ENCODE measurements at places on chromosomes 3 and 15.

- no peak for DNase-seq
Observed at GRCh38 chr3:131038326-131038725, 11.6 kb downstream of the NEK11 start.

- no peak for DNase-seq
Observed at GRCh38 chr3:52289338-52289746, 1.7 kb downstream of the GLYCTK start.

DNA sequence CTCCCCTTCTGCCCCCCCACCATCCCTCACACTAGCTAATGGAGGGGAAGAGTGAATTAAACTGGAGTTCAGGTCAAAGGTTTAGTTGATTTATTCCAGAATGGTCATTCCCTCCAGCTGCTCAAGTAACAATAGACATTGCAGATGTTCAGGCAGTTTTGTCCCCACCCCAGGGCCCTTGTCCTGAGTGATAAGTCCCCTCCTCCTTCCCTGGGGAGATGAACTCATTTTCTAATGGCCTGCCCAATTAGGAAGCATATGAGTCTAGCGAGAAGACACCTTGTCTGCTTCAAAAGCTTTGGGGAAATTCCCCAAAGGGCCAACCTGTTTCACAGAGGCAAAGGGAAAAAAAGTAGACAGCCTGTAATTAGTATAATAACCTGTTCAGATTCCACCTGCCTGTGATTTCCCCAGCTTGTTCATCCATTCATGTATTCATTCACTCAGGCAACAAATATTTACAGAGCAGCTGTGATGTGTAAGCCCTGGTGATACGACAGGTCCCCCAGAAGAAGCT is 165.3 kb downstream of the SHQ1 start:
- no peak for DNase-seq

GRCh38 chr15:56249092-56249491 is 5.4 kb upstream of the RFX7 start:
- DNase-seq, result no peak

GRCh38 chr3:150372722-150373121 is 35.4 kb upstream of the TSC22D2 start:
- no peak for DNase-seq

GRCh38 chr3:188497021-188497420 is 343.1 kb downstream of the LPP start:
- DNase-seq, result no peak

- DNase-seq, result no peak
Observed at GRCh38 chr15:53555226-53555625, 204.2 kb downstream of the WDR72 start.

GRCh38 chr3:46542344-46542743 is 23.8 kb downstream of the LRRC2 start:
- DNase-seq, result no peak

- no peak for DNase-seq
Observed at GRCh38 chr15:92662762-92663161, 7.2 kb upstream of the FAM174B start.

DNA sequence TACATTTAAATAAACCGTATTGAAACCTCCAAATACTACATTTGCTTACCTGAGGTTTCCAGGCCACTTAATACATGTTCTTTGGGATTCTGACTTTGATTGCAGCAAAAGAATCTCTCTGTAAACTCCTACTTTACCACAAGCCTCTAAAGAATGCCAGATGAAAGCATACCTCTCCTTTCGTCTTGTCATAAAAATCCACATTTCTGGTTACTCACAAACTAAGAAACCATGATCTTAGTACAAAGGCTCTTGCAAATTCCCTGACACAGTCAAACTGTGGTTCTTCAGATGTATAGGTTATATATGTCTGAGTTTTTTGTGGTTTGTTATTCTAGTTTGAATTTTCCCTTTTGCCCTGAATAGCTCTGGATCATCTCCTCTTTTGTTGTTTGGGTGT is 188.4 kb downstream of the RAP2B start:
- no peak for DNase-seq

DNA sequence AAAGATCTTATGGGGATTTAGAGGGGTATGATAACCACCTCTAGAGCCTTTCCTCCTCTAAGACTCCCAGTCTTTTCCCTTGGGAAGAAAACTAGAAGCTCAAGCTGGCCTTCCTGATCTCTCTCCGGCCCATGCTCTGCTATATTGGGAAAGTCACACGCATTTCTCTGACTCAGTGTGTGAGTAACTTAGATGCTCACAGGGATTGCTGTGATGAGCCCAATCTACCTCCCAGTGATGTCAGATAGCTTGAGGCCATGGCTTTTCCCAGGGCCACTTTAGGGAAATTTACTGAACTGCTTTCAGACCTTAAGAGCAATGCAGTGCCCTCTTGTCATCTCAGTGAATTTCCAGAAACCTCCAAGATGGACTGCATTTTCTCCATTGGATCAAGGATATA is 8.6 kb upstream of the ST8SIA2 start:
- no peak for DNase-seq

GRCh38 chr15:67148196-67148701 is 82.8 kb downstream of the SMAD3 start:
- peak; percentile 43 for DNase-seq

GRCh38 chr3:100403362-100404249 is 2.3 kb downstream of the LNP1 start:
- DNase-seq, result no peak

DNA sequence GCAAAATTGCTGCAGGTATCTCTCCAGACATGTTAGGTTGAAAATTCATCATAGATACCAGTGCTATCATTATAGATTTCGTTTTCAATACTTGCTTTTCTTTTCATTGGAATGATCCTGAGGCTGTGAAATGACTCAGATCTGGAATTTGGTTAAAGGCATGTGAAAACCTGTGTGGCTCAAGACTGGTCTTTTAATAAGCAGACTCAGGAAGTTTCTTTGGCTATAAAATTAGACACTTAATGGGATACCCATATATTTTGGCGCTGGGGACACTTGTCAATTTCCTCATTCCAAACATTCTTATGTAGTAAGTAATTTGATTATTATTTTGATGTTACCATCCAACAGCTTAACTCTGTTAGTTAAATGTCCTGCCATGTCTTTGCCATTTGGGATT is 1041.1 kb upstream of the GBE1 start:
- no peak for DNase-seq

DNA sequence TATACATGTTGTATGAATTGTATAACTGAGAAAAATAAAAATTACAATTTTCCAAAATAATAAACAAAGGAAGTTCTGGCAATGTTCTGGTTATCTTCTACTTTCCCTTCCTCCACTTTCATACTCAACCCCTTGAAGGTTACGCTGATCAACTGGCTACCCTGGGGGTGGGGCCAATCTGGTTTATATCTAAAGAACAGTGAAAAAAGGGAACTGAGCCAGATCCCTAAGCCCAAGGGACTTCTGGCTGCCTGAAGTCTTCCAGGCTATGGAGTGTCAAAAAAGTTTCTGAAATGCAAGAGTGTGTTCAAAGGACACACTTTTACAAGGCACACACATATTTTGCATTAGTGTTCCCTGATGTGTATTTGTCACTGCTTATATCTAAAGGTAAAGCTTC is 591.9 kb downstream of the ROBO1 start:
- no peak for DNase-seq

DNA sequence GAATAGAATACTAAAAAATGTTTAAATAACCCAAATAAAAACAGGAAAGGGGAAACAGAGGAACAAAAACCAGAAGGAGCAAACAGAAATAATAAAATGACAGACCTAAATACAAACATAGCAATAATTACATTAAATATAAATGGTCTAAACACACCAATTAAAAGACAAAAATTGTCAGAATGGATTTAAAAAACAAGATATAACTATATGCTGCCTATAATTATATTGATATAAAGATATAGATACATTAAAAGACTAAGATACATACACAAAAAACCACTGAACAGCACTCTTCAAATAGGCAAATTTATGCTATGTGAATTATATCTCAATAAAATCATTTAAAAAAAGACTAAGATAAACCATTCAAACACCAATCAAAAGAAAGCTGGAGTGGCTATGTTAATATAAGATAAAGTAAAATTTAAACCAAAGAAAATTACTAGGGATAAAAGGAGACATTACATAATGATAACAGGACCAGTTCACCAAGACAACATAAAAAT is 168.9 kb downstream of the SMAD6 start:
- no peak for DNase-seq

DNA sequence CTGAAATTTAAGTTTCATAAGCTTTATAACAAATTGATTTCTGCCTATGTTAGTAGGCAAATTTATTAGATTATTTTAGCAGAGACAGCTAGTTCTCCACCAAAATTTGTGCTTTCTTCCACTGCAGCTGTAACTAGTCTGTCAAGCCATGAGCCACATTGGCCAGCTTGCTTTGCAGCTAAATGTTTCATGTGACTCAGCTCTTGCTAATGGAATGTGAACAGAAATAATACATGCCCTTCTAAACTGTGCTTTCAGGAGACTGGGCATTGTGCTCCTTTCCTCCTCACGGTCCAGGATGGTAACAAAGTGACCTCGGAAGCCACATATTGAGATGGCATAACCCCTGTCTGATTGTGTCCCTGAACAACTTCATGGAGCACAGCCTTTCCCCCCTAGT is 51.3 kb upstream of the KPNA4 start:
- no peak for DNase-seq

GRCh38 chr15:57555270-57555669 is 36.4 kb upstream of the MYZAP start:
- no peak for DNase-seq

- no peak for DNase-seq
Observed at GRCh38 chr3:53804697-53805462, 41.3 kb downstream of the CHDH start.

DNA sequence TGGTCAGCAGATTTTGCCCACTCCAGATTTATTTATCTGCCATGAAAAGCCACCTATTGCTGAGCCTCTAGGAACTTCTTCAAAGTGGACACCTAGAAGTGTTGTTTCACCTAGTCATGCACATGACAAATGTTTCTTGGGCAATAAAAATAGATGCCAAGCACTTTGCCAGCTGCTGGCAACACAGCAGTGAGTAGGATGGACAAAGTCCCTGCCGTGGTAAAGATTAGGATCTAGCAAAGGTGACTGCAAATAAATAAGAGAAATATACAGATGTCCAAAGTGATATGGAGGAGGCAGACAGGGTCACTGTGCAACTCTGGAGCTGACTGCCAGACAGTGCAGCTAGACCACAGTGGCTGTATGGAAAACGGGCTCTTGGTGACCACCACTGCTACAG is 137.9 kb downstream of the SUCLG2 start:
- no peak for DNase-seq

GRCh38 chr3:14391033-14391432 is 11.4 kb upstream of the SLC6A6 start:
- no peak for DNase-seq

GRCh38 chr15:52291204-52291603 is 4.4 kb downstream of the MYO5C start:
- DNase-seq, result no peak

DNA sequence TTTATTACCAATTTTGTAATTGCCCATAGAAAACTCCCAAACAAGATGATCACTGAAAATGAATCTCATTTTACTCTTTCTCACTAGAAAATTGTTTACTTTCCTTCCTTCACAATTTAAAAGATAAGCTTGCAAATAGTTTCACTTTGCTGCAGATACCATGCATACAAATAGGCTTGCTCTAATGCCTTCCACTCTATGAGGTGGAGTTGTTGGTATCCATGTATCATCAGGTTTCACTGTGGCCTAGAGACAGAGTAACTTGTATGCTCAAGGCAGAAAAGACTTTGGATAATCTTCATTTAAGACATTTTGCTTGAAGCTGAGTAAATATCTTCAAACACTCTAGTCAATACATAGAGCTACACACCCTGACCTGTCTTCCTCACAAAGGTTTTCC is 60.8 kb downstream of the RYK start:
- DNase-seq, result no peak

DNA sequence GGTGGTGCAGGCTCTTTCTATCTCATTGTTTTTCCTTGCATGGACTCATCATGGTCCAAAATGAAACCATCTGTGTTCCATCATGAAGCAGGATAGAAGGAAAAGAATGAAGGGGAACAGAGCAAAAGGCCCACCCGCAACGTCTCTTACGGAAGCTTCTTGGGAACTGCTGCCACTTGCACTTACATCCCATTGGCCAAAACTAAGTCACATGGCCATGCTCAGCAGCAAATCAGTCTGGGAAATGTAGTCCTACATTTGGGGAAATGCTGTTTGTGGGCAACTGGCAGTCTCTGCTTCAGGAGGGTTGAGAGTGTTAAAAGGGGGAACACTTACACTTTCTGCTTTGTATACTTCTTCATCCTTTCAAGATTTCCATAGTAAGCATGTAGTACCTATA is 191.6 kb downstream of the SV2B start:
- no peak for DNase-seq

- DNase-seq, result no peak
Observed at GRCh38 chr3:163213838-163214237, 1717.2 kb downstream of the OTOL1 start.

DNA sequence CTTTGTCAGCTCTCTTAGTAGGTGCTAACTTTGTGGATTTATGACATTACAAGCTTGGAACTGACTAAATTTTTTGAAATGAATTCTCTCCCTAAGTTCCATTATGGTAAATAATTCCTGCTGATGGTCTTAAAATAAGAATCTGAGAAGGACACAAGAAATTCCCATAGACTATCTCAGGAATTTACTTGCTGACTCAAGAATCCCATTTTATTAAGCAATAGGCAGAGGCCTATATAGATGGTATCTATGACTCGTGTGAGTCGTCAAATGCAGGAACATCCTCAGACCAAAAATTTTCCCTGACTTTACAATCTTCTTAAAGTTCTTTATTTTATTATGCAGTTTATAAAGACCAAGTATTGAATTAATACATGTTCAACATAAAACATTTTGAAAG is 30.7 kb upstream of the CBLB start:
- no peak for DNase-seq

DNA sequence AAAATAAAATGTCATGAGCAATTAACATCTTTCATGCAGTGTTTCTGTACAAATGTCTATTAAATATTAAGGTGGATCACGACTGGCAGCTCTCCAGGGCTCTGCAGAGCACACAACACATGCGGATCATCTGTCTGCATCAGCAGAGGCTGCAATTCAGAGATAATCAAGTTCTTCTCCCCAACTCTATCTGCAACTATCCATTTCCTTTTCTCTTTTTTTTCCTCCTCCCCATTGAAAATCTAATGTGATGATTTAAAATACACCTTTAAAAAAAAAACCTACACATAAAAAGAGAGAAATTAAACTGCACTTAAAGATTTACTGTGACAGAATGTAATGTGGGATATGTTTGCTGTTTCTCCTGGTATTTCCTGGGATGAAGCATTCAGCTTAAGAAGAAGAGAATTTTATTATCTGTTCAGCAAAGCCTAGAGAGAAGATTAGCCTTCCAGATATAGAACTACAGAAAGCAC is 352.6 kb upstream of the CCDC54 start:
- DNase-seq, result no peak

DNA sequence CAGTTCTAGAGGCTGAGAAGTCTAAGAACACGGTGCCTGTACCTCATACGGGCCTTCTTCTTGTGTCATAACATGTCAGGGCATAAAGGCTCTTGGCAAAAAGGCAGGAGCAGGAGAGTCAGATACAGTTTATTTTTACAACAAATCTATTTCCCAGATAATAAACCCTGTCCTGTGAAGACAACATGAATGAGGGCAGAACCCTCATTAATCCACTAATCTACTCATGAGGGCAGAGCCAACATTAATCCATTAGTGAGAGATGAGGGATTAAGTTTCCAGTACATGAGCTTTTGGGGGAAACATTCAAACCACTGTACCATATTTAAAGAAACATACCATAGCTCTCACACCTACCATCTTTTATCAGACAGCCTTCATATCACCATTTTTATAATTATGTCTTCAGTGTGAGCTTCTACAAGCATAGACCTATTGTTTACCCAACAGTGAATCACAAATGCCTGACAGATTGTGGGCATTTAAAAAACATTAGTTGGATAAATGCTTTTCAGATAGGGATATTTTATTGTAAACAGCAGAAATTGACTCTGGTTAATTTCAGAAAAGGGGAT is 645.8 kb downstream of the GRM7 start:
- DNase-seq, result no peak

Data from KG1 (cell line).